ENCODE measurements at places on chromosomes 2 and 18.

- DNase-seq = no peak
Measured at GRCh38 chr18:46542545-46542944, 114.5 kb downstream of the LOXHD1 start.

DNA sequence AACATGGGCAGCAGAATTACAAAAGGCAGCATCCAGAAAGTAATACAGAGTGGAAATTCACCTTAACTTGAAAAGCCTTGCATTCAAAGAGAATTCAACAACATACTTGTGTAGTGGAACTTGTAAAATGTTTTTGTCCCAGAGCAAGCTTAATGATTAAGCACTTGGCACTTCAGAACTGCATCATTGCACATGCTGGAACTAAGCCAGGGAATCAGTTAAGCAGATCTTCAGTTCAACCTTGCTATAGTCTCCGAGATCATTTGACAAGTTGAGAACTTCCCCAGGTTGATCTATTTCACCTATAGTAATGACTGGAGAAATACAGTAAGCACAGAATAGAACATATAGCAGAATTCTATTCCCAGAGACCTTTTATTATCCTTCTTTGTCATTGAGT is 1337.2 kb upstream of the NXPH2 start:
- no peak for DNase-seq

GRCh38 chr18:33210575-33211189 is 229.8 kb downstream of the CCDC178 start:
- DNase-seq = peak; percentile 91

- no peak for DNase-seq
Measured at GRCh38 chr2:67871686-67872412, 191.0 kb downstream of the C1D start.

GRCh38 chr18:10838553-10838952 is 310.8 kb downstream of the PIEZO2 start:
- DNase-seq = no peak

- no peak for DNase-seq
Measured at GRCh38 chr2:12274591-12274990, 442.1 kb upstream of the TRIB2 start.

GRCh38 chr2:114436329-114436728 is 6.1 kb upstream of the DPP10 start:
- DNase-seq = no peak

GRCh38 chr2:149885946-149886345 is 298.4 kb upstream of the MMADHC start:
- DNase-seq = no peak

DNA sequence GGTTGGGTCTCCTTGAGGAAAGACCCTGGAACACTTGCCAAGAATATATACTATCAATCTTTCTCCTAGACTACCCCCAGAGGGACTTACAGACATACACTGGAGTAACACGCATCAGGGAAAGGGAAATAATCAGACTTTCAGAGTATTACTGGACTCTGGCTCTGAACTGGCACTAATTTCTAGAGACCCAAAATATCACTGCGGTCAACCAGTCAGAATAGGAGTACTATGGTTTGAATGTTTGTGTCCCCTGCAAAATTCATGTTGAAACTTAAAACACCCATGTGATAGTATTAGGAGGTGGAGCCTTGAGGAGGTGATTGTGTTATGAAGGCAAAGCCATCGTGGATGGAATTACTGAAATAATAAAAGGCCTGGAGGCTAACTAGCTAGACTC is 323.7 kb downstream of the EN1 start:
- no peak for DNase-seq

GRCh38 chr2:176380341-176380740 is 111.1 kb downstream of the MTX2 start:
- no peak for DNase-seq

DNA sequence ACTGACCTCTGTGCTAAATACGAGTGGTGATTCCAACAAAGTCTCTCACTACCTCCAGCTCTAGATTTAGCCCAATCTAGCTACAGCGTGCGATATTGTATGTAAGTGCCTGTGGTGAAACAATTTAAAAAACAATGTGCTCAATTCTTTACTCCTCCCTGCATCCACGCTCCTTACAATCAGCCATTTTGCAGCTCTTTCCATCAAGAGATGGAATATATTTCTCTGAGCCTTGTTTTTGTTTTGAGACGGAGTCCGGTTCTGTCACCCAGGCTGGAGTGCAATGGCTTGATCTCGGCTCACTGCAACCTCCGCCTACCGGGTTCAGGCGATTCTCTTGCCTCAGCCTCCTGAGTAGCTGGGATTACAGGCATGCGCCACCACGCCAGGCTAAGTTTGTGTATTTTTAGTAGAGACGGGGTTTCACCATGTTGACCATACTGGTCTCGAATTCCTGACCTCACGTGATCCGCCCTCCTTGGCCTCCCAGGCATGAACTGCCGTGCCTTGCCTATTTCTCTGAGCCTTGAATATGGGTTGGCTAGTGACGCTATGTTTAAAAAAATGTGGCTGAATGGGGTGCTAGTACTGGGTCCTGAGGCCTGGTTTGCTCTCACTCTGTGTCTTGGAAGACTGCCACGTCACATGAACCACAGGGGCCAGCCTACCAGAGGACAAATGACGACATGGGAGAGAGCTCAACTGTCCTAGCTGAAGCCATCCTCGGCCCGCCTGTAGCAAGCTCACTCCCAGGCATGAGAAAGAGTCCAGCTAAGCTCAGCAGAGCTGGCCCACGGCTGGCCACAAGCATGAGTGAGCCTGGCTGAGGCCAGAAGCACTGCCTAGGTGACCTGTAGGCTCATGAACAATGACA is 14.8 kb downstream of the WDFY1 start:
- DNase-seq = no peak

- no peak for DNase-seq
Measured at GRCh38 chr2:59658906-59659635, 894.4 kb downstream of the BCL11A start.

- DNase-seq = no peak
Measured at GRCh38 chr2:38498045-38498481, 104.7 kb downstream of the HNRNPLL start.

DNA sequence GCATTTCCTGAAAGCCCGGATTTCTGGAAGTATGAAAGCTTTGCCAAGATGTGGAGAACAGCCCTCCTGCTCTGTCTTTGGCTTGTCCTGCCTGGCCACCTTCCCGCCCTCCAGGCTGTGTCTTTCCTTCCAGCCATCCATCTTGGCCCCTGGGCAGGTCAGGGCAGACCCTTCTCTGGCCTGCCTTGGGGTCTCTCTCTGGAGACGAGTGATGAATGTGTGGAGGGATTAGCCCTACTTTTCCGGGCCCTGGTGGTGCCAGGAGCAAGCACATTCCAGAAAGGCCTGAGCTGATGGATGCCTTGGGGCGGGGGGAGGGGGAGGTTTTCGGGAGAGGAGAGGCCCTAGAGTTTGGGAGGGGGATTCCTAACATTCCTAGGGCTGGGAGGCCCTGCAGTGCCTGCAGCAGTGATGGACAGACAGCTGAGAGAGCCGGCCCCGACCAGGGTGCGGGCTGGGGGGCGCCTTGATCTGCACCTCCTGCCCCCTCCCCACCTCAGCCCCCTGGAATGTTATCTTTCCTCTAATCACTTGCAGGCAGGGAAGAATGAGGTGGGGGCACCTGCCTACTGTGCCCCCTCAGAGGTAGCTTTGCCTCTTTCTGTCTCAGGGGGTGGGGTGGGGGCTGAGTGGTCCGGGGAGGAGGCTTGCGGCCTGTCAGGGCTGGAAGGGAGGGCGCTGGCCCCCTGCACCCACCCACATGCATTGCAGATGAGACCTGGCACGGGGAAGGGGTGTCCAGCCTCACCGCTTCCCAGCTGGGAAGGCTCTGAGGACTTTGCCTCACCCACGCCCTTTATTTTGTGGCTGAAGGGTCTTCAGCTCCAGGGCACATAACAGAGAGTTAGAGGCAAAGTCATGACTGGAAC is 156.2 kb downstream of the DDX1 start:
- DNase-seq = no peak

DNA sequence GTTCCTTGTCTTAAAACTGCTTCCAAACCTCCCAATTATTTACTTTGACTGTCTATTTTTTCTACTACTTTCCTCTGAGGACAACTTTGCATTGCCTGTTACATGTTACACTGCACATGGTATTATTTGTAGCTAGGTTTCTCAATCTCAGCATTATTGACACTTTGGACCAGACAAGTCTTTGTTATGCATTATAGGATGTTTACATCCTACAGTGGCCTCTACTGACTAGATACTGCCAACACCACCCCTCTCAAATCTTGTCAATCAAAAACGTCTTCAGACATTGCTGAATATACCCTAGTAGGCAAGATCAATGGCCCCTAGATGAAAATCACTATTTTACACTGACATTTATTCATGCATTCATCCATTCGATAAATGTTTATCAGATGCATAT is 129.6 kb upstream of the DNAJC10 start:
- no peak for DNase-seq

GRCh38 chr2:168348076-168348475 is 100.7 kb upstream of the STK39 start:
- peak; percentile 4 for DNase-seq

- DNase-seq = no peak
Measured at GRCh38 chr18:40957533-40958070, 997.4 kb upstream of the PIK3C3 start.

GRCh38 chr18:49529596-49529995 is 32.3 kb upstream of the LIPG start:
- no peak for DNase-seq

DNA sequence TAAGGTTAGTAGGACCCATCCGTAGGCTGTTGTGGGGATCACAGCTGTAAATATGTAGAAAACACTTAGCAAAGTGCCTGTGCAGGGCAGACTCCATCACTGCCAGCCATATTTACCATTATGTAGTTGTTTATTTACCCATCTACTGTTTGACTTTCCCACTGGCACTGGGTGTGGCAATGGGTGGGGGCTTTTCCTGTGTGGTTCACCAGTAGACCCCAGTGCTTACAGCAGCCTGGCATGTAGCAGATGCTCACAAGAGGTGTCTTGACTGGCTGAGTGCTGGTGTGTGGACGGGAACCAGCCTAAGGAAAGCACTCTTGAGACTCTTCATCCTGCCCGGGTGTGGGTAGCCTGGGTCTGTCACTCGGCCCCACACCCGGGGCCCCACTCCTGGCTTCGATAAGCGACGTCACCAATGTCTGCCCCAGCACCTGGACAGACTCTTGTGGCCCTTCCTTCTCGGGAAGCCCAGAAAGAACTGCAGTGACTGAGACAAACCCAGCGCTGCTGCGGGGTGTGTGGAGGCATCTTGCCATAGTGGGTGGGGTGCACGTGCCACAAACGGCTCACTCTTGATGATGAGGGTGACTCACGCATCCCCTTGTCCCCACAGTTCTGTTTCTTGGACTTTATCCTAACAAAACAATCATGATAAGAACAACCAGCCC is 78.3 kb downstream of the HDAC4 start:
- no peak for DNase-seq

- no peak for DNase-seq
Measured at GRCh38 chr2:150919901-150920300, 341.8 kb downstream of the RBM43 start.

DNA sequence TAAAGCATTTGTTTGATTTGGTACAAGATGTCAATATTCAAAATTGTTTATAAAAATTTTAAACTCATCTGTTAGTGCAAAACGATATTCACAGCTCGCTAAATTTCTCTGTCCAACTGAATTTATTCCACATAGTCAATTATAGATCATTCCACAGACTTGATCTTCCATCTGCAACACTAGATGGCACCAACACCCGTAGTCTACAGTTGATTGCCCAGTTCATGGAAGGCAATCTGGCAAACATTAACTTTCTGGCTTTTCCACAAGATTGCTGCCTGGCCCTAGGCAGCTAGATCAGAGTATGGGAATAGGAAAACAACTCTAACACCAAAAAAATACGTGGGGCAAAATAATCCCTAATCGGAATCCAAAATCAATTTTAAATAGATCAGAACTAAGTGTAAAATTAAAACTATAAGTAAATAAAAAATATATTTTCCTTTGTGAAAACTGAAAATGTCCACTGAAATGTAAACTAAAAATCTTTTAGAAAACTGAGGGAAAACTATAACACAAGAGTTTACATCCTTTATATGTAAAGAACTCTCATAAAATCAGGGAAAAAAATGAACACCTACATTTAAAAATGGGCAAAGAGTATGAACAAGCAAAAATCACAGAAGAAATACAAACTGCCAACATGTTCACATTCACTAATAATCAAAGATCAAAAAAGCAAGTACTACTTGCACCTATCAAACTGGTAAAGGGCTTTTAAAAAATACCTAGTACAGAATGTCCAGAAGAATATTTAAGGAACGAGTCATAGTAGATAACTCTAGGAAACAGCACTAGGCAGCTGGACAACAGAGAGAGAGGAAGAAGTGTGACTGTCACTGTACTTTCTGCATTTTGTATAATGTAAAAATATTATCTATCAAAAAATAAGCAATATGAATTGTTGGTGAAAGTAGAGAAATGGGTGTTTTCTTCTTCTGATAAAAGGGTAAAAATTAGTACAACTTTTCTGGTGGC is 35.0 kb downstream of the RTN4 start:
- DNase-seq = no peak

DNA sequence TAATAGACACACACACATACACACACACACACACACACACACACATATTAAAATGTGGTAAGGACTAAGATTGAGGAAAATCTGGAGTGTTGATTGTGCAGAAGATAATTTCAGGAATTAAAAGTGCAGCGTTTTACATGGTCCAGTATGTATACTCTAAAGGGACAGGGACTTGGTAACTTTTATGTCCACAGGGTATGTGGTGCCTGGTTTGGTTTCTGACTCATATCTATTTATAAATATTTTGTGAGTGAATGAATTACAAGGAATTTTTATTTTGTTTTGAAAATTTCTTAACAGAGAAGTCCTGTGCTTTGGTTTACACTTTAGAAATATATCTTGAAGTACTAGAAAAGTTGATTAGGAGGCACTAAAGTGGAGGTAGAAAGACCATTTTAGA is 287.7 kb upstream of the NXPH2 start:
- no peak for DNase-seq

GRCh38 chr2:88168386-88168785 is 1.8 kb upstream of the THNSL2 start:
- no peak for DNase-seq

GRCh38 chr2:107729440-107729839 is 97.3 kb upstream of the RGPD4 start:
- DNase-seq = no peak

All from NCI-H2029 treated with DMSO at 0.1 percent for 48 hours (cell line).